ENCODE measurements at places on chromosomes 4 and X.

GRCh38 chr4:132195176-132195575 is 953.9 kb upstream of the PCDH10 start:
- H3K4me1 ChIP-seq, result no peaks in the 10 kb centered on the region
- no peak for DNase-seq
- H3K36me3 ChIP-seq, result no peaks in the 10 kb centered on the region
- no peaks in the 10 kb centered on the region for H3K27me3 ChIP-seq
- no peak overlapping the region for H3K27ac ChIP-seq

GRCh38 chrX:100410901-100411801 is 1.1 kb upstream of the PCDH19 start:
- peaks cover 67% of the 10 kb centered on the region for H3K27me3 ChIP-seq
- no peaks in the 10 kb centered on the region for H3K4me1 ChIP-seq
- H3K36me3 ChIP-seq, result no peaks in the 10 kb centered on the region

- no peaks in the 10 kb centered on the region for H3K4me1 ChIP-seq
- DNase-seq, result no peak
- H3K27ac ChIP-seq, result no peak overlapping the region
- H3K27me3 ChIP-seq, result no peaks in the 10 kb centered on the region
Measured at GRCh38 chr4:109319684-109320083, 17.2 kb upstream of the COL25A1 start.

DNA sequence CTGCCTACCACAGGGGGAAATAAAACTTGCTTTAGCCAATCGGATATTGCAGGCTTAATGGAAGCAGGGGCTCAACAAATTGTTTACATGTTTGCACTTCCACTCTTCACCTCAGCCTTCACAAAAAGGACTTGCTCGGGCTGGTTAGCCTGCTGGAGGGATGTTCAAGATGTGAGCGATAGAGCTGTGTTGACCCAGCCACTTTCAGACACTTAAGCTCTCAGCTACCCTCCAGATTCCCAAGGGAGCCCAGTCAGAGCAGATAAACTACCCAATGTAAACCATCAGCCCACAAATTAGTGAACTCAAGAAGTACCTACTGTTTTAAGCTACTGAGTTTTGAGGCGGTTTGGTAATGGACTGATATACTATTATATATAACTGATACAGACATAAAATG is 508.4 kb upstream of the FTHL17 start:
- no peaks in the 10 kb centered on the region for H3K27me3 ChIP-seq
- H3K36me3 ChIP-seq, result no peaks in the 10 kb centered on the region
- no peaks in the 10 kb centered on the region for H3K4me1 ChIP-seq
- H3K27ac ChIP-seq, result no peak overlapping the region
- no peak overlapping the region for H3K4me3 ChIP-seq

- H3K4me3 ChIP-seq, result no peak overlapping the region
- peak overlapping the region; percentile 13 for H3K27ac ChIP-seq
- DNase-seq, result no peak
- no peaks in the 10 kb centered on the region for H3K27me3 ChIP-seq
Measured at GRCh38 chr4:182531555-182532162, 288.5 kb downstream of the TENM3 start.

GRCh38 chr4:176123710-176124407 is 58.2 kb downstream of the WDR17 start:
- peak; percentile 73 for DNase-seq
- no peaks in the 10 kb centered on the region for H3K4me1 ChIP-seq
- H3K4me3 ChIP-seq, result no peak overlapping the region
- H3K36me3 ChIP-seq, result no peaks in the 10 kb centered on the region
- no peaks in the 10 kb centered on the region for H3K27me3 ChIP-seq

GRCh38 chrX:132034648-132035047 is 11.5 kb downstream of the STK26 start:
- peaks cover 5% of the 10 kb centered on the region for H3K4me1 ChIP-seq
- H3K27me3 ChIP-seq, result no peaks in the 10 kb centered on the region
- H3K4me3 ChIP-seq, result no peak overlapping the region
- DNase-seq, result no peak
- H3K27ac ChIP-seq, result no peak overlapping the region

GRCh38 chr4:90996813-90997212 is 869.6 kb downstream of the CCSER1 start:
- H3K27ac ChIP-seq, result no peak overlapping the region
- no peaks in the 10 kb centered on the region for H3K27me3 ChIP-seq
- no peak overlapping the region for H3K4me3 ChIP-seq
- no peak for DNase-seq
- peaks cover 3% of the 10 kb centered on the region for H3K4me1 ChIP-seq

DNA sequence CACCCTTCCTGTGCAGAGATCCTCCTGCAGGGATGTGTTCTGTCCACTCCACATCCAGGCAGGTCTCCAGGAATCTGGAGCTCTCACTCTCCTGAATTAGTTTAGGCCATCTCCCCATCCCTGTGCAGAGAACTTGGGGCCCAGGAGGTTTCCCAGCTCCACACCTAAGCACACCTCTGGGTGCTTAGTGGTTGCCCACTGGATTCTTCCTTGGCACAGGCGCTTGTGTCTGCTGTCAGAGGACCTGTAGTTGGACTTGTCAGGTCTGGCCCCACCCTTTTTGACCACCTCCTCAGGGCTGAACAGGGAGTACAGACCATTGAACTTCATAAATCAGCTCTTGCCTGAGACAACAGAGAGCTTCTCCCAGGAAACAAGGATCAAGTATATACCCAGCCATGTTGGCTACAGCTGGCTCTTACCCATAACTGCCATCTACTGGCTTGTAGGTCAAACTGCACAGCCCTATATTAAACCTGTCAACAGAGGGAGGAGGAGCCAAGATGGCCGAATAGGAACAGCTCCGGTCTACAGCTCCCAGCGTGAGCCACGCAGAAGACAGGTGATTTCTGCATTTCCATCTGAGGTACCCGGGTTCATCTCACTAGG is 275.5 kb downstream of the PPARGC1A start:
- H3K4me1 ChIP-seq, result no peaks in the 10 kb centered on the region
- no peaks in the 10 kb centered on the region for H3K36me3 ChIP-seq
- H3K27me3 ChIP-seq, result no peaks in the 10 kb centered on the region
- no peak overlapping the region for H3K4me3 ChIP-seq

DNA sequence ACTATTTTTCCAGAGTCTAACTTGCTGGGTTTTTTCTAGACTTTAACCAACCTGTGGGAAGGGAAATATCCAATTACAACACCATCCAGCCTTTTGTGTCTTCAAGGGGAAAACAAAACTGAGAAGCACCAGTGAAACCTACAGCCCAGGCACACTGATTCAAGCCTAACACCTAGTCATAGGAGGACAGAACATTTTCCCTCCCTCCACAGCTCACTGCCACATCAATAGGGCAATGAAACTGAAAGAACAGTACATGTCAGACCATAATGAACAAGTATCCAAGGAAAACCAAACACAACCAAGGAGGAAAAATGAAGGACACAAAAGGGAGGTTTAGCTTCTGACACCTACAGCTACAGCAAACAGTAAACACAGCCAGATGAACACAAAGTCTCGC is 17.6 kb downstream of the MAGEA8 start:
- H3K4me1 ChIP-seq, result no peaks in the 10 kb centered on the region
- no peak for DNase-seq
- no peaks in the 10 kb centered on the region for H3K36me3 ChIP-seq
- no peaks in the 10 kb centered on the region for H3K27me3 ChIP-seq
- H3K4me3 ChIP-seq, result no peak overlapping the region
- no peak overlapping the region for H3K27ac ChIP-seq

- no peak overlapping the region for H3K4me3 ChIP-seq
- H3K36me3 ChIP-seq, result no peaks in the 10 kb centered on the region
- H3K4me1 ChIP-seq, result no peaks in the 10 kb centered on the region
- H3K27me3 ChIP-seq, result no peaks in the 10 kb centered on the region
Measured at GRCh38 chr4:105014635-105015034, 132.0 kb upstream of the TET2 start.

DNA sequence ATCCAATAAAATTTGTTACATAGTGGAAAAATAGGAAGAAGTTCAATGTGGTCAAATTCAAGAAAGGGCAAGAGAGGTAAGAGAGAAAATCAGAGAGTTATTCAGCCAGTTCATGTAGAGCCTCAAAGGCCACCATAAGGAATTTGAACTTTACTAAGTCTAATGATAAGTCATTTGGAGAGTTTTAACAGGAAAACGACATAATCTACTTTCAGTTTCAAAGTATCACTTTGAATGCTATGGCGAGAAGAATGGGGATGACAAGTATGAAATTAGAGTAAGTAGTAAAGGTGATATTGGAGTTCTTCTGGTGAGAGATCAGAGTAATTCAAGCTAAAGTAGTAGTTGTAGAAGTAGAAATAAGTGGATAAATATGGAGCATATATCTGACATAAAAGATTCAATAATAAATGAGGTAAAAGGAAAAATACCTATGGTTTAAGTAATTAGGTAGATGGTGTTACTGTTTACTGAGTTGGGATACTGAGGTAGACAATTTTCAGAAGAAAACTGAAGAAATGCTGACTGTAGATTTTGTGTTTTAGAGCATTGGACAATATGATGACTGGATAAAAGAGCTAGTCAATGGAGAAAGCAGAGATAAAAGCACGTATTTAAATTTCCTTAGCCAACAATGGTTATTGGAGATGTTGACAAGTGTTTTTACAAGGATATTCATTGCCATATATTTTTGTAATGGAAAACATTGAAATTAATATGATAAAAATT is 331.7 kb upstream of the ADGRL3 start:
- H3K36me3 ChIP-seq, result no peaks in the 10 kb centered on the region
- H3K27ac ChIP-seq, result no peak overlapping the region
- H3K4me3 ChIP-seq, result no peak overlapping the region

DNA sequence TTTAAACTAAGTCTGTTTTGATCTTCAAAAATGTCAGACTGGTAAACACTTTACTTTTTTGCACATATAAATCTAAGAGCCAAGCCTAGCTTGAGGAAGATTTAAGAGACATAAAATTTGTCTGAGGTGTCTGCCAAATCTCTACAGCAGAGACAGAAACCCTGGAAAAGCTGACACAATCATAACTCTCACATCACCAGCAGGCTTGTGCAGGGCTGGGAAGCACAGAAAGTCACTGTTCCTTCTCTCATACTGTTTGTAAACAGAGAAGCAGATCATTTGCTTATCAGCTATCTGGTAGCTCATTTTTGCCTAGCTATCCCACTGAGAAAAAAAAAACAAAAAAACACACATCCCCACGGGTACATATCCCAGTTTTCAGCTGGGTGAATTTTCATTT is 7.0 kb downstream of the ENOX2 start:
- H3K36me3 ChIP-seq, result no peaks in the 10 kb centered on the region
- H3K27ac ChIP-seq, result no peak overlapping the region
- DNase-seq, result no peak

GRCh38 chr4:25694466-25694865 is 38.8 kb downstream of the SLC34A2 start:
- no peak overlapping the region for H3K4me3 ChIP-seq
- peak; percentile 50 for DNase-seq
- H3K27me3 ChIP-seq, result no peaks in the 10 kb centered on the region
- H3K27ac ChIP-seq, result no peak overlapping the region

- no peaks in the 10 kb centered on the region for H3K27me3 ChIP-seq
- H3K4me3 ChIP-seq, result no peak overlapping the region
- DNase-seq, result peak; percentile 11
- no peaks in the 10 kb centered on the region for H3K36me3 ChIP-seq
- no peak overlapping the region for H3K27ac ChIP-seq
- H3K4me1 ChIP-seq, result no peaks in the 10 kb centered on the region
Measured at GRCh38 chrX:2313864-2314640, 186.7 kb downstream of the DHRSX start.

DNA sequence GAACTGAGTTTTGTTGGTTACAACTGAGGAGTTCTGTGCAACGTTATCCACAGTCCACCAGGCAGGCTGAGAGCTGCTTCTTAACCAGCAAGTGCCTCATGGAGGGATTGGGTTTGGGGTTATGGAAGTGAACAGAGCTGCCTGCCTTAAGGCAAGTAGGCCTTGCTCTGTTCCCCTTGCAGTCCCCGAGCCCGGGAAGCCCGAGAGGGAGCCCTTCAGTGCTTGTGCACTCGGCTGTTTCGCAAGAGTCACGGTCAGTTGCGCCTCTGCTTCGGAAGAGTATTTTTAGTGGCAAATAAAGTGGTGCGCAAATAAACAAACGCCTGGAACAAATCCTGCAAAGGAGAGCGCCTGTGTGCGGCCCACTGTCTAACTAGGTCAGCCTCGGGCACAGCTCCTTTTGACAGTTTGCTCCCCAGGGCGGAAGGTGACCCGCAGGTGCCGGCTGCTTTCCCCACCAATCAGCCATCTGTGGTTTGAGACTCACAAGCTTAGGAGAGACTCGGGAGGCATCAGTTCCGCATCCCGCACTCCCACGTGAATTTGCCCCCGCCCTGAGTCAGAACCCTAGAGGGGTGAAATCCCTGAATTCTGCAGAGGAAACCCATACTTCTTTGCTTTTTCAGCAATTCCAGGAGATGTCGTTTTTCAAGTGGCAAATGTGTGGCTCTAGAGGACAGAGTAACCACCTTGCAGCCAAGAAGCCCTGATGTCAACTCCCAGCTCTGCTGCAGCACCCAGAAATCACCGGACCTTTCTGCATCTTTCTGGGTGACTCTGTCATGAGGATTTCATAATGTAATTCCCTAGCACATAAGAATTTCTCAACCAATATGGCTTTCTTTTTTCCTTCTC is 56.8 kb downstream of the LGI2 start:
- no peaks in the 10 kb centered on the region for H3K36me3 ChIP-seq
- H3K4me3 ChIP-seq, result no peak overlapping the region
- H3K27ac ChIP-seq, result no peak overlapping the region
- DNase-seq, result peak; percentile 45
- no peaks in the 10 kb centered on the region for H3K27me3 ChIP-seq
- H3K4me1 ChIP-seq, result no peaks in the 10 kb centered on the region

GRCh38 chr4:17877661-17878060 is 66.9 kb downstream of the NCAPG start:
- no peaks in the 10 kb centered on the region for H3K36me3 ChIP-seq
- H3K4me1 ChIP-seq, result no peaks in the 10 kb centered on the region
- no peaks in the 10 kb centered on the region for H3K27me3 ChIP-seq
- no peak overlapping the region for H3K4me3 ChIP-seq

GRCh38 chr4:36509845-36510244 is 228.4 kb downstream of the DTHD1 start:
- no peak overlapping the region for H3K4me3 ChIP-seq
- H3K36me3 ChIP-seq, result no peaks in the 10 kb centered on the region
- DNase-seq, result no peak
- H3K27ac ChIP-seq, result no peak overlapping the region
- H3K27me3 ChIP-seq, result no peaks in the 10 kb centered on the region
- H3K4me1 ChIP-seq, result no peaks in the 10 kb centered on the region

- no peak overlapping the region for H3K27ac ChIP-seq
- H3K4me1 ChIP-seq, result peaks cover 4% of the 10 kb centered on the region
- H3K27me3 ChIP-seq, result no peaks in the 10 kb centered on the region
- no peak for DNase-seq
- H3K4me3 ChIP-seq, result no peak overlapping the region
- H3K36me3 ChIP-seq, result no peaks in the 10 kb centered on the region
Measured at GRCh38 chr4:73311428-73311827, 52.8 kb upstream of the ANKRD17 start.

GRCh38 chr4:175927121-175927520 is 115.1 kb upstream of the GPM6A start:
- H3K27me3 ChIP-seq, result no peaks in the 10 kb centered on the region
- no peak overlapping the region for H3K27ac ChIP-seq
- no peak overlapping the region for H3K4me3 ChIP-seq
- H3K4me1 ChIP-seq, result no peaks in the 10 kb centered on the region
- H3K36me3 ChIP-seq, result no peaks in the 10 kb centered on the region

GRCh38 chr4:148214529-148215166 is 227.6 kb downstream of the NR3C2 start:
- H3K27ac ChIP-seq, result no peak overlapping the region
- H3K36me3 ChIP-seq, result no peaks in the 10 kb centered on the region
- no peak for DNase-seq
- H3K4me3 ChIP-seq, result no peak overlapping the region
- no peaks in the 10 kb centered on the region for H3K27me3 ChIP-seq
- peaks cover 16% of the 10 kb centered on the region for H3K4me1 ChIP-seq

Data from endodermal cell (in vitro differentiated cells).